ENCODE measurements at places on chromosomes 5 and 9.

DNA sequence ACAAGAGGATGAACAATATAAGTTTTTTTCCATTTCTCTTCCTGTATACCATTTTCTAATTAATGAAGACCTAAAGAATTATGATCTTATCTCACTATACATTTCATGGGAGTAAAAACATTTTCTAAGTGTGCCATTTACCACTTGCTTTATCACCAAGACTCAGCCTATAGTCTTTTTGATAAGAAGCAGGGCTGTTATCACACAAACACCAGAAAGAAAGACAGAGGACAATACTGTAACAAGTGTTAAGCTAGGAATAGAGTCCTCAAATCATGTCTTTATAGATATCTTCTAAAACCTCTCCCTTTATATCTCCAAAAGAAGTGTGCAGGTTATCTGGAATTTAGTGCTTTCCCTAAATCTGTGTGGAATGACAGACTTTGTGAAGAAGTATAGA, 119.7 kb downstream of the FAM174A start:
- DNase-seq = no peak

DNA sequence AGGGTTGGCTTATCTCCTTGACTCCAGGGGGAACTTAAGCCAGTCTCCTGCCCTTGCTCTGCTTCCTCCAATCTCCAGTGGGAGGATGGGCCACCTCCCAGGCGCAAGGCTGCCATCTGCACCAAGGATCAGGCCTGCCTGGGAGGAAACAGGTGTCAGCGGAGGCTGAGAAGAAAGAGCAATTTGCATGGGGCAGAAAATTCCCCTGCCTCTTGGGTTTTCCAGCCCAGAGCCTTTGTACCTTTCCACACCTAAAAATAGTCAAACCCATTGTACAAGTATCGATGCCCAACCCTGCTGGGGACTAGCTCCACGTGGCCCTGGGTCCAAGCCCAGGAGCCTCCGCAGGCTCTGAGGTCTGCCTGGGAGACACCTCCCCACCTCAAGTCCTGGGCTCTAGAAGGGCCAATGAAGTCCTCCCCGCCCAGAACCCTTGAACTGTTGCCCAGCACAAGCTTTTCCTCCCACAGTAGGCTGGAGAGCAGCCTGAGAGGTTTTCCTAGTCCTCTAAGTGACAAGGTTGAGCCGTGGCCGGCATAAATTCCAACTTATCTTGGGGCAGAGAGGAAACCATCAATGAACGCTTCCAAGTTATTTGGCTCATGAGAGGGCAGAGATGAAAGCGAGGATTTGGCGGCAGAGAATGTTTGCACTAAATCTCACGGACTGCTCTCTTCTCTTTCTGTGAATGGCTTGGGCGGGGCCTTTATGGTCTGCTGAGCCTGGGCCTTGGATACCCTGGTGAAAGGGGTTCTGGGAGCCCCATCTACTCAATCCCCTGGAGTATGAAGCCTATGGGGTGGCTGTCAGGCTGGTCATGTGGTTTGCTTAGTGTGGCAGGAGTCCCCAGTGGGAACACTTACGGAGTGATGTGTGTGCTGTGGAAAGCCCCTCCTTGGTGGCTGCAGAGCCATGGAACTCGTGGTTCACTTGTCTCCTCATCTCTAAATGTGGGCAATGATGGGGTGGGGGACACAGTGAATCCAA, 15.6 kb downstream of the JADE2 start:
- no peak for DNase-seq

- no peak for DNase-seq
Observed at GRCh38 chr9:114469091-114469853, 36.0 kb downstream of the WHRN start.

DNA sequence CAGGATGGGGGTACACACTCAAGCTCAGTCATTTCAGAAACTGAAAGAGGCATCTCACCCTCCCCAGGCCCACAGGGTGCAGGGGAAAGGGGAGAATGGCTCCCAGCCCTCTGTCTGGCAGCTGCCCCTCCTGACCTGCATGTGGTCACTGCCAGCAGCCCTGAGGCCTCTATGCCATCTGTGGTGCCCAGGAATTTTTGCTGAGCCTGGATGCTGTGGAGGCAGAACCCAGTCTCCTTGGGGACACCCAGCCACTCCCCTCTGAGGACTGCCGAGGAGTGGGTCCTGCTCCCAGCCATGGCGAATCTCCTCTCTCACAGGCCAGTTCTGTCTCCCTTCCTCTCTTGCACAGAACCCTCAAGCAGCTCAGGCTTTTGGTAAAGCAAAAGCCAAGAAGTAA, 104.0 kb upstream of the ALDH1B1 start:
- no peak for DNase-seq

DNA sequence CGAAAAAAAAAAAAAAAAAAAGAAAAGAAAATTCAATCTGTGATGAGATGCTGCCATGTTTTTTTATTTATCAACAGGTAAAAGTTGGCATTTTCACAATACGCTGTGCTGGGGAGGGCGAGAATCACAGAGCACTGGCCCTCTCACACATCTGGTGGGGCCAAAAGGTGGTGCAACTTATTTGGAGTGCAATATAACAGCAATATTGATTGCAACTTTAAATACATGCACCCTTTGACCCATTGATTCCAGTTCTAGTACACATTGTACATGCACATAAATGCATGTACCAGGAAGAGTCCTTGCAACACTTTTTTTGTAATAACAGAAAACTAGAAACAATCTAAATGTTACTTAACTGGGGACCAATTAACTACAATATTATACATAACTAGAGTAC, 159.1 kb downstream of the DAB2IP start:
- DNase-seq = no peak

DNA sequence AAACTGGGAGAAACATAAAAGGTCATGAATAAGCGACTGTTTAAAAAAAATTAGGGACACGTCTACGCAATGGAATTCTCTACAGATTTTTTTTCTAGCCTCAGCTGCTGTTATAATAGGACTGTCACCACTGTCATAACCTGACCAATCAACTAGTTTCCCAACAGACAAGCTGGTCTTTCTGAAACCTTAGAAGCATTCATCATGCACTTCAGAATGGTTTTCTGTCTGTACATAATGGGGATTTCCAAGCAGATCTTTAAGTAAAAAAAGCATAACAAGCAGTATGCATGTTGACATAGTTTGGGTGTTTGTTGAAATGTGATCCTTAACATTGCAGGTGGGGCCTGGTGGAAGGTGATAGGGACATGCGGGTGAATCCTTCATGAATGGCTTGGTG, 58.3 kb upstream of the SEMA6A start:
- no peak for DNase-seq

DNA sequence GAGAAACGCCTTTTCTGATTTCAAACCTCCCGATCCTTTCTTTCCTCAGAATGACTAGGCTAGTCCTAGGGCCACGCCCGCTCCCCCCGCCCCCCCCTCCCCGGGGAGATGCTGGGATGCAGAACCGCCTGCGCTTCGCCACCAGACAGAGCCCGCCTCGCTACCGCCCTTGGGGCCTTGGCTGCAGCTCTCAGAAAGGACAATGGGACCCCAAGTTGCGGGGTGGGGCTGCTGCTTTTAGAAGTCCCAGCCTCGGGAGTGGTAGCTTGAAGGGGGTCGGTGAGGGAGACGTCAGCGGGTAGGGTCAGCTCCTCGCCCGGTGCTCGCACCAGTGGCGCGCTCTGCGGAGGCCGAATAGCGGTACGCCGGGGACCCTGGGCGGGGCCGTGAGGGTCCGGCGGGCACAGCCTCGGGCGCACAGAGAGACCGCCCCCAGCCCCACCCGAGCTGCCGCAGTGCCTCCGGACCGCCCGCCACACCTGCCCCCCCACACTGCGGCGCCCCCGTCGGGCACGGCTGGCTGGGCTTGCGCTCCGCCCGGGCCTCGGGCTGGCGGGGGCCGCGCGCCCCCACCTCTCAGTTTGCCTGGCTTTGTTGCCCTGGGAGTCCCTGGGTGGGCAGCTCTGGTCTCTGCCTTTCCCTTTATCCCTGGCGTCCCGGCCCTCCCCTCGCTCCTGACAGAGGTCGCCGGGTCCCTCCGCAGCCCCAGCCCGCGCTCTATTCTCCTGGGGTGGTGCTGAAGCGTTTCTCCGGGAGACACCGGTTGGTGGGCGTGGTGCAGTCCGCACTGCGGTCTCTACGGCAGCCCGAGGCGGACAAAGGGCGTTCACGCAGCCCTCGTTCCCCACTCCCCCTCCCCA, 1.2 kb downstream of the MAP1B start:
- DNase-seq = peak; percentile 89

DNA sequence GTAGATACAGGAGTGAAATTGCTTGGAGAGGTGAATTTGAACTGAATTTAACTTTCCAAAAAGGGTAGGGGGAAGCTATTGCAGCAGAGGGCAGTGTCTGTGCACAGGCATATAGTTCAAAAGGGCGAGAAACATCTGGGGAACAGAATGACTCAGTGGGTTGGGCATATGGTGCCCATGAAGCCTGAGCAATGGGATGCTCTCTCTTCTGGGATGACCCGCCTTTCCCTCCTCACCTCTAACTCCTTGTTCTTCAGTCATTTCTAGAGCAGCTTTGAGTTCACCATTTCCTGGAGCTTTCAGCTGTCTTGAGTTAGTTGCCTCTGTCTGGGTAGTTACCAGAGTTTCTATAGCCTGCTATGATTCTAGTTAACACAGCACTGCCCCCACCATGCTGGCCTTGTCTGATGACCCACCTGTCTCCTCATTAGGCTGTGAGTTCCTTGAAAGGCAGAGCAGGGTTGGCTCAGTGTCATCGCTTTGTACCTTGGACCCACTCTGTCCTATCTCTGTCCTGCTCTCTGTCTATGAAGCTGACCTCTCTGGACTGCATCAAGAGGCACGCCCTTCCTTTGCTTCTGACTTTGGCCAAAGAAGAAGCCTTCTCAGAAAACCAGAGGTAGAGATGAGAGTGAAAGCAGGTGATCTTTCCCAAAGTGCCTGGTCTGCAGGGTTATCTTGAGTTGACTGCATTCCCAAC, 299.6 kb upstream of the KLF4 start:
- DNase-seq = no peak

DNA sequence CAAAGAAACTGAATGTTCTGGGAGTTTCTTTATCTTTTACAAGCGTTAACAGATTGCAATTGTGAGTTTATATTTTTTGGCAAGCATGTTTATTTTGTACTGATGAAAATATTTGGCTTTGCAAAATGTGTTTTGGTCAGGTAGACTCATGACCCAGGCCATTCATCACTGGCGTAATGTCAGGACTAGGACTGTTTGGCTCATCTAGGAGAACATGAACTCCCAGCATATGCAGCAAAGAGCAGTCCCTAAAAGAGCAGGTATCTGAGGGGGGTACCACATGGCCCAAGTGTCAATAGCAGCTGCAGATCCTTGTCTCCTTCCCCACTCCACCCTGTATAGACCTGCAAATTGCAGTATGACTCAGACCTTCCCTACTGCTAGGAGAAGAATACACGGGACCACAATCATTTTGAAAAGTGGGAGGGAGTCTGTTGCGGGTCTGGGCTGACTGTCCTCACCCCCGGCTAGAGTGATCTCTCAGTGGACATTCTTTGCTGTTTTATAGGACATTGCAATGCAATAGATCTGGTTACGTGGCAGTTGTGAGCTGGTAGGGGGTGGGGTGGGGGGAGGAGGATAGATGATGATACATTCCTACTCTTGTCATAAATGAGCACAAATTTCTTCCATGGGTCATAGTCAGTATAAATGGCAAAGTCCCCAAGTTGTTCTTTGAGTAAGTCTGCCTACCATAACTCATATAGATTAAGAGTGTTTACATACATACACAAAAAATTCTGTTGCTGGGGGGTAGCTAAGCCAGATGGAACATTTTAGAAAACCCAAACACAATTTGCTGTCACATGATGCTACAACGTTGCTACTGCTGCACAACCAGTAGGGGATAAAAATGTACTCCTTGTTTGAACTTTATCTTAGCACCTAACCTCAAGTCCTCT, 20.8 kb upstream of the SNCAIP start:
- DNase-seq = no peak

- DNase-seq = no peak
Observed at GRCh38 chr9:69937833-69938535, 105.7 kb upstream of the MAMDC2 start.

- no peak for DNase-seq
Observed at GRCh38 chr5:122653087-122654017, 121.5 kb upstream of the SNX2 start.

GRCh38 chr9:90188656-90189055, 454.0 kb downstream of the DIRAS2 start:
- DNase-seq = no peak

DNA sequence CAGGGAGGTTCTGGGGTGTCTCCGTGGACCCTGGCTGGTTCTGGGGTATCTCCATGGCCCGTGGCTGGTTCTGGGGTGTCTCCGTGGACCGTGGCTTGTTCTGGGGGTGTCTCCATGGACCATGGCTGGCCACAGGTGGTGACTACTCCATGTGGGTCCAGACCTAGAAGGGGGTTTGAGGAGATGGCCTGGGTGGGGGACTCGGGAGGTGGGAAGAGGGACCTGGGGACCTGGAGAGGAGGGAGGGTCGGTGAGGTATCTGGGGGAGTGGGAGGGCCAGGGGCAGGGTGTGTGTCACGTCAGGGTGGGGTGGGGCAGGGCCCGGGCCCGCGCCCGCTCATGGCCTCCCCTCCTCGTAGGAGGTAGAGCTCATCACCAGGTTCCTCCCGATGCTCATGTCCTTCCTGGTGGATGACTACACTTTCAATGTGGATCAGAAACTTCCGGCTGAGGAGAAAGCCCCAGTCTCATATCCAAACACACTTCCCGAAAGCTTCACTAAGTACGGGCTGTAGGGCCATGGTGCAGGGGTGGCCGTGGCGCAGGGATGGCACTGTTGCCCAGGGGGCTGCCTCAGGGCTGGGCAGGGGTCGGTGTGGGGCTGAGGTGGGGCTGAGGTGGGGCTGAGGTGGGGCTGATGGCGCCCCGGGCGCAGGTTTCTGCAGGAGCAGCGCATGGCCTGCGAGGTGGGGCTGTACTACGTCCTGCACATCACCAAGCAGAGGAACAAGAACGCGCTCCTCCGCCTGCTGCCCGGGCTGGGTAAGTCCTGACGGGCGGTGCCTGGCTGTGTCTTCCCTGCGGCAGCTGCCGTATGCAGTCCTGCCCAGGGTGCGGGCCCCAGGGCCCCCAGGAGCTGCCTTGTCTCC, 10.7 kb upstream of the TOR4A start:
- DNase-seq = no peak

- no peak for DNase-seq
Observed at GRCh38 chr5:174386306-174386705, 338.1 kb upstream of the MSX2 start.

DNA sequence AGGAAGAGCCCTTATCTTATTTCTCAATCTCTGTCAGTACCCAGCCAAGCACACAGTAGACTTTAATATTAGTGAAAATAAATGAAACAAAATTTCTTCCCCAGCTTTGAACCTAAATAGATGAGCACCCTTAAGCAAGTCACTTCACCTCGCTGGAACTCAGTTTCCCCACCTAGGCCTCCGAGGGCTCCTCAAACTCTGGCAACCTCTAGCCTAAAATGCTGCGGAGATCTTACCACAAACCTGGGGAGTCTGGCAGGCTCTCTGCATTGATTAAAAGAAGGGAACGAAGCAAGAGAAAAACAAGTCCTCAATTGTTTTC, 326 bp downstream of the RIGI start:
- DNase-seq = no peak

- no peak for DNase-seq
Observed at GRCh38 chr5:67409126-67409777, 212.7 kb upstream of the CD180 start.

- no peak for DNase-seq
Observed at GRCh38 chr5:132020568-132021339, 9.3 kb upstream of the ACSL6 start.

- DNase-seq = no peak
Observed at GRCh38 chr5:58940446-58940845, 357.6 kb downstream of the RAB3C start.

Measured in retina (tissue), 1 donor.